M059J (cell line): ENCODE measurements at places on chromosomes 11 and 22.

DNA sequence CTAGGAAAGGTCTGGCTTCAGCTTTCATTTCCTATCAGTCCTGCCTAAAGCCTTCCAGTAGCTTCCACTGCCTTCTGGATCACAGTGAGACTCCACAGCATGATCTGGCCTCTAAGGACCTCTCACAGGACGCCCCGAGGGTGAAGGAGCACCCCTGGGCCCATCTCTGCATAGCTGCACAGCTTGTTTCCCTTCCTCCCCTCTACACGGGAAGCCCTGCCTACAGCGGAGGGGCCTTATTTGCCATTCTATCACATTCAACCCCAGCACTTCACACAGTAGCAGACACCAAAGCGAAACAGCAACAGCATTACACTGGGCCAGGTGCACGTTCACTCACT lies 162.3 kb upstream of the GRK3 start:
- no peak for DNase-seq

DNA sequence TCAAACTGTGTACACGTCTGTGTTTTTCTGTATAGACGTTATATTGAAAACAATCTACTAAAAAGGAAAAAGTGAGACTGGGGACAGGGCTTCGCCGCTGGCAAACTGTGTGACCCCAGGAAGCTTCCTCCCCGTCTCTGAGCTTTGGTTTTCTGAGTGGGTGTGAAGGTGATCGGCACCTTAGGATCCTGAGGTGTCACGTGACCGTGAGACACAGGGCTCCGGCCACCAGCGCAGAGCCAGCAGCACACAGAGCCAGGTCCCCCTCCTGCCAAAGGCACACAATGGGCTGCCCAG lies 32.0 kb downstream of the KIAA0930 start:
- no peak for DNase-seq

GRCh38 chr11:131064373-131064991 lies 148.2 kb upstream of the SNX19 start:
- DNase-seq, result peak; percentile 41

- DNase-seq, result peak; percentile 76
These were observed 24.4 kb downstream of the P2RY2 start for GRCh38 chr11:73242251-73243092.
